ENCODE measurements at places on chromosomes 5 and 9.
A peak's percentile ranks its signal among the peaks of the same experiment; 100 is the strongest.

DNA sequence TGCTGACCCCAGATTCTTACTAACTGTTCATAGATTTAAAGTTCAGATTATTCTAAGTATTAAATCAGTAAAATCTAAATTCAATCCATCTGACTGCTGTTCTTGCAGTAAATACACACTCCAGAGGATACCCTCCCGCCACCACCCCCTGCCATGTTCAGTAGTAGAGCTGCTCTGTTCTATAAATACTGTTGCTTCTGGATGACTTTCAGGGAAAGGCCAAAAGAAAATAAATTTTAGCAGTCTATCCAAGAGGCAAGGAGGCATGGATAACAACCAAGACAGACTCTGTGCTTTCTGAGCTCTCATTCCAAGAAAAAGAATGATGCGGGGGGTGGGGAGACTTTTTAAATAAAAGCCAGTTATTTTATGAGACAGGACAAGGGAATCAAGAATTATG is 115.1 kb downstream of the ADAMTS6 start:
- DNase-seq, result no peak

GRCh38 chr5:175683231-175683630 is 25.4 kb downstream of the HRH2 start:
- DNase-seq, result no peak

GRCh38 chr5:176481711-176482110 is 33.5 kb downstream of the FAF2 start:
- DNase-seq, result no peak

- DNase-seq, result no peak
Observed at GRCh38 chr5:149618581-149619248, 37.4 kb downstream of the ARHGEF37 start.

DNA sequence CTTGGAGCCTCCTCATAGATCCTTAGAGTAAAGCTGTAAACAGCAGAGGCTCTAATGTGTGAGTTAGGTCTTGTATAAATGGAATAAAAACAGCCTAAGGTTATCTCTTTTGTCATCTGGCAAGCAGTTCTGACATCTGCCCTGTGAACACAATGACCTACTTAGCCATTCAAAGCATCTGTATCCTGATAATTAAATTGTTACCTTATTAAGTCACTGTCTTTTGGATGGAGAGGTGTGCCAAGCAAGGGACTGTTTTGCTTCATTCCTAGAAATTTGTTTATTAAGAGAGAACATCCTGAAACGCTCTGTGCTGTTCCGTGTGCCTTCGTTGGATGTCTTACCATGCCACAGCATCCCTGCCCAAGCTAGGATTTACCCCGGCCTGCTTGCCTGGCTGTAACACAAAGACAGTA is 1.5 kb downstream of the LSM11 start:
- DNase-seq, result no peak

DNA sequence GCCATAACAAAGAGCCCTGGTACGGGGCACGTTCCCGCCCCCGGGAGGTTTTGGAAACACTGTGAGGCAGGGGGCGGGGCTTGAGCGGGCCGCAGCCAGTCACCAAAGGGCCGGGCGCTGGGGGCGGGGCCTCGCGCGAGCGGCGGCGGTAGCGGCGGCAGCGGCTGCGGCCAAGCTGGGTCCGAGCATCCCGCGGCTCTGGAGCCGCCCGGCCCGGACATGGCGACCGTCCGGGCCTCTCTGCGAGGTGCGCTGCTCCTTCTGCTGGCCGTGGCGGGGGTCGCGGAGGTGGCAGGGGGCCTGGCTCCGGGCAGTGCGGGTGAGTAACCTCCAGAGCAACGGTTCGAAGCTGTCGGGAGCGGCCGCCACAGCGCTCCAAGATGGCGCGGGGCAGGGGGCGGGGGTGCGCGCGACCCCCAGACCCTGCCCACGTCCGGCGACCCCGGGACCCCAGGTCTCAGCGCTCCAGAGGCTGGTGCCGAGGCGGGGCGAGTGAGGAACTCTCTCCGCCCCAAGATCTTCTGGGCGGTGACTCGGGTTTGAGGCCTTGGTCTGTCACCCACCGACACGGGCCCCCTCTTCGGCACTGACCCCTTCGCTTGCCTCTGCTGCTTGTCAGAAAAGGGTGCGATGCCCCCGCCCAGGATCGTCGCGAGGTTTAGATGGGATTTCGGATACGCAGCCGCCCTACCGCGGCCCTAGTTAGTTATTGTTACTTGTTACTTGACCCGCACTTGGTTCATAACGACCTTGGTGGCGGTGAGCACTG is at the start of gene RECK:
Gene RECK, plus strand, starts transcription at position 134 of the 769 bp plus-strand sequence. Its CDS starts 86 bp downstream, at position 220.
- peak; percentile 72 for DNase-seq

GRCh38 chr5:177233206-177233605 is 70.3 kb downstream of the RAB24 start:
- no peak for DNase-seq

GRCh38 chr9:125651576-125652232 is 55.3 kb downstream of the MAPKAP1 start:
- DNase-seq, result no peak

GRCh38 chr5:73693573-73694061 is 67.6 kb downstream of the ARHGEF28 start:
- DNase-seq, result no peak

DNA sequence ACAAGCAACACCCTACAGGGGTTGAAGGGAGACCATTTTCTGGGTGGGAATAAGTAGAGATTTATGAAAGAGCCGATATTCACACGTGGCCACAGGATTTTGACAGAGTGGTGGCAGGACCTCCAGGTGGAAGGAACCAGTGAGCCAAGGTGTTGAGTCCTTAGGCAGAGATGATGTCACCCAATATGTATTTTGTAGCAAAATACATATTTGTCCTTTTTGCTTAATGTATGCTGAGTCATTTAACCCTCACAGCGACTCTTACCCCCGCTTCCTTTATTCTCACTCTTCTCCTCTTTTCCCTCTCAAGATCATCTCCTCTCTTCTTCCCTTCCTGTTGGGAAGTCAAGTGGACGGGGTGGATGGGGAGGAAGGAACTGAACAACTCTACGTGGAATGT is 215.7 kb upstream of the S1PR3 start:
- no peak for DNase-seq

- no peak for DNase-seq
Observed at GRCh38 chr5:68178579-68178978, 37.0 kb upstream of the PIK3R1 start.

DNA sequence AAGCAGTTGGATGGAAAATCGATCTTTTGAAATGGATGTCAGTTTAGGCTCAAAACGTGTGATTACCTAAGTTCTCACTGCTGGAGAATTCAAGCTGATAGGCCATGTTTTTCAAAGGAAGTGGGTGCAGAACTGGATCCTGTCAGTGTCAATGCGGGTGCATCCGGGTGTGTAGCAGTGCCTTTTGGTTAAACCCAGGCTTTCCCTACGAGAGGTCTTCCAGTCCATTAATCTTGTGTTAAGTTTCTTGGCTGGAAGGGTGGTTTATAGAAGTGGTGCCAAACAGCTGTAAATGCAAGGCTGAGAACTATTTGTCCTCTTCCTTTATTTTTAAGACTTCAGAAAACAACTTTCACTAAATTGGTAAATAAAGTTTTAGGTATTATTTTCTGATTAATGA is 71.9 kb downstream of the DAPK1 start:
- no peak for DNase-seq

- DNase-seq, result no peak
Observed at GRCh38 chr9:93287593-93287992, 103.7 kb downstream of the WNK2 start.

- no peak for DNase-seq
Observed at GRCh38 chr5:23157716-23158115, 304.6 kb upstream of the CDH12 start.

GRCh38 chr5:172282272-172283019 is 1.1 kb downstream of the UBTD2 start:
- DNase-seq, result no peak

DNA sequence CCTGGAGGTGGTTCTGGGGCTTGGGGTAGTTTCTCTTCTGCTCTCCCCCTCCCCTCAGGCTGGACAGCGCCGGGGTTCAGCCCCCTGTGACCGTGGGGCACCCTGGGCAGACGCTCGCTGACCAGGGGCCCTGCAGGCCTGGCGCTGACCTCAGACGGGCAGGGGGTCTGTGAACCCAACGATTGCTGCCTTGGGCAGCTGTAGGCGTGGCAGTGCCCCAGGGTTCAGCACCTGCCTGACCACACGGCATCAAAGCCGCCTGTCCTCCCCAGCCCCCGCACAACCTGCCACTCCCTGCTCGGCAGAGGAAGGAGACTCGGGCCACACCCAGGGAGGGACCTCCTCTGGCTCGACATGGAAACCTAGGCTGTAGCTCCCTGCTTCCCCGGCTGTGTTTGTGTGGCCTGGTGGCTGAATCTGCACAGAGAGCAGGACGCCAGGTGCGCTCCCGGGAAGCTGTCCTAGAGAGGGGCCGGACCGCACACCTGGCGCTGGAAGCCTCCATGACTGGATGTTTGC is 12.2 kb downstream of the LCN12 start:
- DNase-seq, result no peak

DNA sequence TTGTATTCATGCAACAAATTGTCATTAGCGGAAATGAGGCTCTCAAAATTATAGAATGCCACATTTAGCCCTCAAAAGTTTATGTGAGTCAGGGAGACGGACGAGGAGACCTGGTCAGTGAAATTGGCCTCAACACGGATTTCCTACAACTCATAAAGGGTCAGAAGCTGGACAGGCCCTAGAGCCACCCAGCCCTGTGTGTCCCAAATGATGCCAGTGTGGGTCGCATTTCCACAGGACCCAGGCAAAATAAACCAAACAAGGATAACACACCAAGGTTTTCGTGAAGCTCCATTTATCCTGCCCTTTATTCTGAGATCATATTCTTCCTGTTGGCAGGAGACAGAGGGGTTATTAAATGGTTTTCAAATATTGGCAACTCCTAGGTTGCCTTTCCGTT is 72.0 kb upstream of the COL5A1 start:
- no peak for DNase-seq

GRCh38 chr5:149474198-149474597 is 77.0 kb downstream of the CSNK1A1 start:
- no peak for DNase-seq

DNA sequence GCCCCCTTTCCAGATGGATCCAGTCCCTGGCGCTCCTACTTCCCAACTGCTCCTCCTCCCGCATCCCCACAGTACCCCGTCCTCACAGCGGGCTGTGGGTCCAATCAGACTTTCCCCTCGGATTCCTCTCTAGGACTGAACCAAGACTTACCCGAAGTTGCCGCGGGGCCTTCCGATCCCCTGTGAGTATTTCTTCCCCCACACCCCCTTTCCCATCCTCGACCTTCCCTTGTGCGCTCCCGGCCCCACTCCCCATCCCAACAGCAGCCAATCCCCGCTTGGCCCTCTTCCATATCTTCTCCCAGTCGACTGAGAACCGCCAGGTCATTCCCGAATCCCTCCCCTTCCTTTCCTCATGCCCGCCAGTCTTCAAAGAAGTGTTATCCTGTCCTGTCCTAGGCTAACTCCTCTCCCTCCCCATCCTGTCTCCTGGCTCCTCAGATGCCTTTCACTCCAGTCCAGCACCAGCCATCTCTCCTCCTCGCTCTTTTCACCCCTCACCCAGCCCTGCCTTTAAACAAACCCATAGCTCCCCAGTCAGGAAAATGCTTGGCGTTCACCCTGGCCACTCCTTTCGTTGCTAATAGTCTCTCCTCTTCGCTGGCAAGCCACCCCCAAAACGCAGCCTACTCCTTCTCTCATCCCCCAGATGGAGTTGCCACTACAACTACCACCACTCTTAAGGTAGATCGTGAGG is 646 bp downstream of the SWI5 start:
- no peak for DNase-seq

DNA sequence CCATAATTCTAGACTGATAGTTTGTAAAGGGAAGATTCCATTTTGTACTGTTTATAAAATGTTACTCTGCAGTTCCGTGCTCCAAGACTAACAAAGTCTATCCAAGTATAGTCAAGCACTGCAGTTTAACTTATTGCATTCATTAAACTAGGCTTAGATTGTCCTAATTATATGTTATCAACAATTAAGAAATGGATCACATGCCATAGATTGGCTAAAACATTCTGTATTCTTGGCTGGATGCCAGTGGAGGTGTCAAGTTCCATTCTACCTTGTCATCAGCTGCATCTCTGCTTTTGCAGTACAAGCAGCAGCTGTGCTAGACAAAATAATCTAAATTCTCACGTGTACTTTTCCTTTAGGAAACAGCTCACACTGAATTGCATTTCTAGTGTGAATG is 69.4 kb upstream of the MEF2C start:
- DNase-seq, result no peak

GRCh38 chr5:11909471-11909870 is 5.2 kb upstream of the CTNND2 start:
- DNase-seq, result no peak

GRCh38 chr5:96214442-96215197 is 218.4 kb downstream of the PCSK1 start:
- no peak for DNase-seq

GRCh38 chr5:434443-435146 is 8.4 kb upstream of the EXOC3 start:
- no peak for DNase-seq

GRCh38 chr5:103327893-103328292 is 69.3 kb downstream of the MACIR start:
- no peak for DNase-seq

- DNase-seq, result no peak
Observed at GRCh38 chr5:84406111-84406510, 21.4 kb upstream of the EDIL3 start.

GRCh38 chr5:142792865-142793232 is 22.7 kb downstream of the ARHGAP26 start:
- DNase-seq, result no peak

- no peak for DNase-seq
Observed at GRCh38 chr9:3007326-3007725, 163.4 kb upstream of the PUM3 start.

DNA sequence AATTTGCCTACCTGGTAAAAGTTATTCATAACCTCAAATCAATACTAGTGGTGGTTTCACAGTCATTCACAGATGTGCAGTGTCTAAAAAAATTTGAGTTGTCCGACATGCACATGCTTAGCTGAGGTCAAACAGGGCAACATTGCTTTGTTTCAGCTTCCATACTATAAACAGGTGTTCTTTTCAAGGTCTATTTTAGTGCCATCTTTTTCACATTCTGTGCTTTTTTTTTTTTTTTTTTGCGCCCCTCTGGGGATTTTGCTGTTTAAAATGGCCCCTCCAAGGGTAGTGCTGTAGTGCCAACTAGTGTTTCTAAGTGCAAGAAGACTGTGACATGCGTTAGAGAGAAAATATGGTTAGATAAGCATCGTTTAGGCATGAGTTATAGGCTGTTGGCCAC is 14.5 kb downstream of the PHAX start:
- no peak for DNase-seq
